NCI-H524 treated with DMSO at 0.1 percent for 48 hours (cell line): ENCODE measurements at places on chromosomes 4 and X.
A peak's percentile ranks its signal among the peaks of the same experiment; 100 is the strongest.

DNA sequence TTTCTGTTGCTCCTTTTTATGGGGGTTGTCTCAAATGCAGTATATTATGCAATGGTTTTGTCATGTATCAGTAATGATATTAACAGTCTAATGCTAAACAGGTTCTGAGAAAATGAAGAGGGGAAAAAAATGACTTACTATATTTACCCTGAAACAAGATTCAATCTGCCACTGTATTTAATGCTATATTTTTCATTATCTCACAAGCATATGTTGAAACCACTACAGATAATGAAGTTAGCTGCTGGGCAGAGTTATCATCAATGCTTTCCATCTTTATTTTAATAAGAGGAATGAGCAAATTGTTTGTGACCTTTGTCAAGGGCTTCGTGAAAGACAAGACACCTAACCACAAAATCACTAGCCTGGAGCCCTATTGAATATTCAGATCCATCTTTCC lies 32.6 kb upstream of the NAA11 start:
- no peak for DNase-seq

- no peak for DNase-seq
These were observed 11.5 kb downstream of the DCLK2 start for GRCh38 chr4:150089732-150090131.

DNA sequence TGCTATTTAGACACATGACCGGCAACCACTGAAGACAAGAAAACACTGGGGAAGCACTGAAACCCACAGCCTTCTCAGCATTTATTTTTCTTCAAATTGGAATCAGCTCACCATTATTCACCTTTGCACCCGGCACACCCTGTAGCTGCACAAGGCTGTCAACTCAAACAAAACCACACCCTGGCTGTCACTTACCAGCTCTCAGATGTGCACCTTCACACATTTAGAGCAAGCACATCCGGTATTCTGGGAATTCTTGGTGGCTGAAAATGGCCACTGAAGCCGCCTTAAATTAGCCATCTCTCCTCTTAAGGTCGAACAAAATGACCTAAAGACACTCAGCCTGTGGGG lies 5.9 kb downstream of the ZFYVE28 start:
- DNase-seq = no peak

- no peak for DNase-seq
These were observed 49.8 kb upstream of the PRPS2 start for GRCh38 chrX:12741416-12741815.

DNA sequence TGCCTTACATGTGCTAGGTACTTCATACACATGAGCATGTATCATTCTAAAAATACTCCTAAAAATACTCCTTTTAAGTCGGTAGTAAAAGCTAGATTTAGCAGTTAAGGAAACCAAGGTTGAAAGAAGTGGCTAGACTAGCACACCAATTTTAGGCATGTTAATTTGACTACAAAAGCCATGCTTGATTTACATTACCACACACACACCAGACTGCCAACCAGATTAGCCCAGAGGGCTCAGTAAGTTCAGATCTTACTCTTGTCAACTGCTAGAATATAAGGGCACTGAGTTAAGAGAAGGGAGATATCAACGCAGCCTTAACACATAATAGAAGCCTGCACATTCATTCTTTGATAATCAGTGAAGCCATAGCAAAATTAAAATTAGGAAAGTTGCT lies 117.9 kb downstream of the MID1IP1 start:
- DNase-seq = no peak

- no peak for DNase-seq
These were observed 231.0 kb upstream of the PCDH10 start for GRCh38 chr4:132918096-132918495.

DNA sequence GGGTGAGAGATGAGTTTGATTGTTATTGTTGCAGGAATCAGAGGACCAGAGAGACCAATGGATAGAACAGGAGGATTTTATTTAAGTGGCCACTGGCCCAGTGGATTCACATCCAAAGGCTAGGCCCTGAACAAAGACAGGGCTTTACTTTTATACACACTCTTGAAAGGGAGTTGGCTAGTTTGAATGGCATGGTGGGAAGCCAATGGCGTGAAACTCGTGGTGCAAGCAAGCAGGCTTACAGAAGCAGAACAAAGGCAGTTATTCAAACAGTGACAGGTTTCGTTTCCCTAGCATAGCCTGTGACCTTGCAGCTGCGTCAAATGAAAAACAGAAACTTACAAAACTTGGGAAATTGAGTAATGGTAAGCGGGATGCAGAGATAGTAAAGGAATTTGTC lies 110.2 kb upstream of the PRDX4 start:
- DNase-seq = no peak

- DNase-seq = no peak
These were observed 343.9 kb upstream of the NOCT start for GRCh38 chr4:138671606-138672084.

GRCh38 chr4:39037491-39037825 lies 5.2 kb upstream of the TMEM156 start:
- DNase-seq = no peak

GRCh38 chr4:41050116-41050515 lies 164.2 kb downstream of the APBB2 start:
- no peak for DNase-seq

DNA sequence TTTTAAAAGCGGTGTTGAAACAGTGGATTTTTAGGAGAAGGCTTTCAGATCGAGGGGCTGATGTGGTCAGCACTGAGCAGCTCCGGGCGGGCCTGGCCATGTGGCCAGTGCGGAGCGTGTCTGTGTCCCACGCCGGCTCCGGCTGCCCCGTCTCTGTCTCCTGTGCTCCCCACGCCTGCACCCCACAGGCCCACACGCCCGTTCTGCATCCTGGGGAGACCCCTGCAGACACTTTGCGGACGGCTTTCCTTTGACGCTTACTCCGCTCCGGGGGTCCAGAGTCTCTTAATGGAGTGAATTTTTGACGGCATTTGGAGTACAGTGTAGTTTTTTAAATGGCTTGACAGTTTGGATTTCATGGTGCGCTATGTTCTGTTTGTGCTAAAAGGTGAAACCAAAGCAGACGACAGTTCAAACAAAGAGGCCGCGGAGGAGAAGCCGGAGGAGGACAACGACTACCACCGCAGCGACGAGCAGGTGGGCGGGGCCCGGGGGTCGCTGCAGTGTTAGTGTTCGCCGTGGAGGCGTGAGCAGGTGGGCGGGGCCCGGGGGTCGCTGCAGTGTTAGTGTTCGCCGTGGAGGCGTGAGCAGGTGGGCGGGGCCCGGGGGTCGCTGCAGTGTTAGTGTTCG lies 38.7 kb downstream of the PCGF3 start:
- DNase-seq = no peak

GRCh38 chrX:9091258-9091657 lies 57.3 kb upstream of the FAM9B start:
- DNase-seq = no peak

DNA sequence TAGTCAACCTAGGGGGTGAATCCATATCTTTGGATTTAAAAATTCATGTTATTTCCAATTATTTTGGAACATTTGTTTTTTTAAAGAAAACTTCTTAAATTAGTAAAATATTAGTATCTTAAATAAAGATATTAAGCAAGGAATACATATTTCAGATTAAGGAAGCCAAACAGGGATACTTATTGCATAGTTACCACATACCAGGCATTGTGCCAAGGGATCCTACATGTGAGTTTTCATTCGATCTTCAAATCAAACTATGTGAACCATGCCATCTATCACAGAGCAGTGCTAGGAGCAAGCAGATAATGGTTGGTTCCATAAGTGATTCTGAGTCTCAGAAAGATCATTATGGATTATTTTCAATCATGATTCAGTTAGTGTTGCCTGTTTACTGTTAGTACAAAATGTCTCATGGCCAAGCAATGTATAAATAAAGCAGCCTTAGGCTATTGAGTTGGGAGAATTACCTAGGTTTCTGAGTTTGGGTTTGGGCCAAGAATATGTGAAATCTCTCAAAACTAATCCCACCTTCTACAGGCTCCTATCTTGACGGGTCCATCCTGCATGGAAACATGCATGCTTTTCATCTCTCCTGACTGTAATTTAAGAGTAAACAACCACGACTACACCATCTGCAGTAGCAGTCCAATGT lies 176.7 kb downstream of the NPFFR2 start:
- DNase-seq = no peak

GRCh38 chrX:71082124-71082647 lies 13.5 kb upstream of the FOXO4 start:
- DNase-seq = no peak

DNA sequence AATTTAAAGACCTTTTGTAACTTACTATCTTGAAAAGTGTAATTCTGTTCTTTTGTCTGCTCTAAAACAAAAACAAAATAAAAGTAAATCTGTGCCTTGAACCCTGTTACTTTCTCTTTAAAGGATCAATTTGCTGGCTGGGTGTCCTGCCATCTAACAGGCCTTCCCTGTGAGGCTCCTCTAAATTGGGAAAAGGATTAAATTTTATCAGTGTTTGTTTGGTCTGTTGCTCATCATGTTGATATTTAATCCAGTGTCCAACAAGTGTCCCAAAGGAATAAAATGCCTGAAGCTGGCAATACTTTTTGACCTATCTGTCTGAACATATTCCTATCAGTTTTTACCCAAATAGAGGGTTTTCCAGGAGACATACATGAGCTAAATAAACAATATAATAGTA lies 688.7 kb downstream of the IL1RAPL1 start:
- DNase-seq = no peak

DNA sequence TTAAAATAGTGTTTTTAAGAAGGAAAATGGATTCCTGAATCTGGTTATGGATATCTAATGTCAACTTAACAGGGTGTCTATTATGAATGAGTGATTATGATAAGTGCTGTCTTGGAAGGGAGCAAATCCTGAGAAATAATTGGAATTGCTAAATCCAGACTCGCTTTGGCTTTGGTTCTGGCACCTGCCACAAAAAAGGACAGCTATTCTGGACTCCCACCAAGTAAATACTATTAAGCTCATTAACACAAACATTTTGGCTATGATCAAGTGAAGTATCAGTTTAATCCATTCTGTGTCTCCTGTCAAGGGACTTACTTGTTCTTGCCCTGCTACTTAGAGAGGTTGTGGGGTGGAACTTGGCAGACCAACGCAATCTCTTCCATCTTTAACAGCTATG lies 403.7 kb downstream of the CENPC start:
- peak; percentile 54 for DNase-seq

DNA sequence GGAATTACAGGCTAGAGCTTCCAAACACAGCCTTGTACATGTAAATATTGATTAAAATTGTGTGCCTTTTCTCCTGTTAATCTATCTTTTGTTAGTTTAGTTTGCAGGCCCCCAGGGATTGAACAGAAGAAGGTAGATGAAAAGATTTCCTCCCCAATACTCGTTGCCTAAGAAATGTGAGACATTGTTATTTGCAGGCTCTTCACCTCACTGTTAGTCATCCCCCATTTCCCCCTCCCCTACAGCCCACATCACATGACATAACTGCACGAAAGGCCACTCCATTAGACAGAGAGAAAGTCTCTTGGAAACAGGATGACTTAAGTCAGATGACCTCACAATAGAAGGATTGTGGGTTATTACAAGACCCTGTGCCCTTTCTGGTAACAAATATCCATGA lies 13.3 kb upstream of the MID1 start:
- no peak for DNase-seq

DNA sequence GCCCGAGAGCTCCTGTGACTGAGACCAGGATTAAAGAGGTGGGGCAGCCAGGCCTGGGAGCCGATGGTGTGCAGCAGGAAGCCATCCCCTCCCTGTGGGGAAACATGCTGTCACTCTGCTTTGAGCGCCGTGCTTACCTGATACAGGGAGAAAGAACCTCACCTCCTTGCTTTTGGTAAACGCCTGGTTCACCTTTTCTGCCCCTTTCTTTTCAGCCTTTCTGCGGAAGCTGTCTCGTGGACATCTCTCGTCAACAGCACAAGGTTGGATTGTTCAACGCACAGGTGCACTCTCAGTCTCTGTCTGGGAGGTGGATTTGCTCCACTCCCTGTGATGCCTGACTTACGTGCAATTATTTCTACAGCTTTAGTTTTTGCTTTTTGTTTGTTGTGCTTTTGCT lies 12.0 kb downstream of the ZFYVE28 start:
- DNase-seq = no peak
